Esophagus mucosa (tissue), 1 donor: ENCODE measurements at places on chromosomes 2 and 18. TPM values are rescaled to one million over a fixed set of nuclear protein-coding genes. Genes with fewer than 3 reads are reported as not detected.

CHRNG gene
- total RNA-seq = not detected

PFN4 gene
- total RNA-seq = 0.24 TPM

REL gene
- total RNA-seq = 19.8 TPM

MC5R gene
- total RNA-seq = 0.28 TPM

CNNM4 gene
- total RNA-seq = 9.3 TPM

RETSAT gene
- total RNA-seq = 77.9 TPM

- no peak for ATAC-seq
Measured at GRCh38 chr2:177516824-177517544, 124.4 kb downstream of the AGPS start.

DNA sequence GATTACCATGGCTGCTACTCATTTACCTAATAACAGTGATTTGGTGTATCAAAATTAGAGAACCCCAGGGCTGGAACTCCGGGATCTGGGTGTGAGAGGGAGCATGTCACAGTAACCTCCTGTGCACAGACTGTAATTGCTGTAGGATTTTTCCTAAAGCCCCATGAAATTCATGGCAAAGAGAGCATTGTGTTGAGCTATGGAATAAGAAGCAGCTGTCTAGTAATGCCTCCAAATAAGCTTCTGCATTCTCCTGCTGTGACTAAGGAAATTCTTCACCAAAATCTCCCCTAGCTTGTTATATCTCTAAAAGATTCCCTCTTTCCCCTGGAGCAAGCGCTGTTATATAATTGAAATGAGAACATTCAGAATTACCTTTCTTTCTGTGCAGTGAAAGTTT, 158.1 kb upstream of the SPATS2L start:
- no peak for ATAC-seq

GRCh38 chr2:69601179-69601612, 42.3 kb downstream of the AAK1 start:
- ATAC-seq = peak; percentile 52

- ATAC-seq = no peak
Measured at GRCh38 chr2:238919307-238919706, 71.4 kb downstream of the TWIST2 start.

GRCh38 chr2:147224070-147224469, 620.8 kb upstream of the ACVR2A start:
- ATAC-seq = no peak

GRCh38 chr2:203814661-203815540, 52.7 kb upstream of the CTLA4 start:
- ATAC-seq = peak; percentile 71

DNA sequence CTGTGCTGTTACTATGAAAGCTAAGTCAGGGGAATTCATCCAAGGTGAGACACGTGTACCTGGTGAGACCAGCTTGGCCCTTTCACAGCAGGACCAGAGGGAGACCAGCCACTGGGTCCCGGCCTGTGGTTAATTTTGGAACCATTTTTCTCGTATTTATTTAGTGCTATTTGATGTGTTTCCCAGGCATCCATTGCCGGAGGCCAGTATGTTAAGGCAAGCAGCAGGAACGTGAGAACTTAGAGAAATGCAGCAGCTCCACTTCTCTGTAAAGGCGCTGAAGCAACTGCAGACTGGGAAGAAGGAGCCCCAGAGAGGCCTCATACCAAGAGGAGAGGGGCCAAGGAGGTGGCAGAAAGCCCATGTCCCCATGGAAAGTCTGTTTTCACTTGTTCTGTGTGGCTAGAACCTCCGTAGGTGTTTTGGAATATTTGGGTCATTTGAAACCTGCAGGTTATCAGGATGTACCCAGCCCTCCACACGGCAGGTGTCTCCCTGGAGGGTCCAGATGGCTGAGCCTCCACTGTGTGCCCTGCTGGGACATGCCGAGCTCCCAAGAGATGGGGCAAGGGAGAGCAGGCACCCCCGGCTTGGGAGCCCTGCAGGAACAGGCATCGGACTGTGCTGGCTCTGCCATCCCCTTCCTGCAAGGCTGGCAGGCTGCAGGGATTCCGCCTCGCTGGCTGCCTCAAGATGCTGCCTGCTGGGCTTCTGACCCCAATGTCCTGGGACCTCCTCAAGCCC, 256.0 kb upstream of the RAB6C start:
- no peak for ATAC-seq

GRCh38 chr2:10688921-10689807, 611 bp downstream of the NOL10 start:
- ATAC-seq = peak; percentile 58
